GM03348 (cell line): ENCODE measurements at places on chromosomes 2 and 18.

GRCh38 chr2:212124598-212124997 lies 414.0 kb downstream of the ERBB4 start:
- no peak for DNase-seq

GRCh38 chr2:241804326-241805229 lies 4.4 kb upstream of the NEU4 start:
- DNase-seq = peak; percentile 5

GRCh38 chr2:166960702-166961270 lies 72.5 kb downstream of the XIRP2 start:
- no peak for DNase-seq

DNA sequence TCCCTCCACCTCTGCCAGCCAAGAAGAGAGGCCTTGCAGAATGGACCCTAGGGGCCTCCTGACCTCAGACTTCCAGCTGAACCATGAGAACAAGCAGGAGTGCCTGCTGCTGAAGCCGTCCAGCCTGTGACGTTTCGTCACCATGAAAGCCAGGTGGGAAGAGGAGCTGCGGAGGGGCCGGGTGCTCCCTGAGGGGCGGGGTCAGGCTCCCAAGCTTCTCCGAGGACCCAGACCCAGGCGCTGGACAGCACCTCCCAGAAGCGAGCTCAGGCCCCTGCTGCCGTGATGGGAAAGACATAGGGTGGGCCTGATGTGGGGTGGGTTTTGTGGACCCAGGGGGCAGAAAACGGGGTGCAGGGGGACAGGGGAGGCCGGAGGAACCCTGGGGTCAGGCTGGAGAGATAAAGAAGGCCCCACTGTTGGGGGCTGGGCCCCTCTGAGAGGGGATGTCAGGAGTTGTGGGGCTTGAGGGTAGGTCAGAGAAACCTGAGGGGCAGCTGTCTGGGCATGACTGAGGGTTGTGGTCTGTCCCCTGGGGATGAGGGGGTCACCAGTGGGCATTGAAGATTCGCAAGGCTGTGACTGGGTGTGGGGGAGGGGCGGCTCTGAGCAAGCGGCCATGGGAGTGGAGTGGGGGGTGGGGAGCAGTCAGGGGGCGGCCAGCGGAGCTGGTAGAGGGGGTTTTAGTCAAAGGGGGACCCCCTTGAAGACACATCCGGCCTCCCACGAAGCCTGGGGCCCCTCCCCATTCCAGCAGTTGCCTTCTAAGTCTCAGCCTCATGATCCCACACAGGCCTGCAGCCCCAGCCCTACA lies 73.4 kb upstream of the ODC1 start:
- DNase-seq = no peak

GRCh38 chr18:71798986-71799673 lies 745.0 kb downstream of the CBLN2 start:
- DNase-seq = no peak

DNA sequence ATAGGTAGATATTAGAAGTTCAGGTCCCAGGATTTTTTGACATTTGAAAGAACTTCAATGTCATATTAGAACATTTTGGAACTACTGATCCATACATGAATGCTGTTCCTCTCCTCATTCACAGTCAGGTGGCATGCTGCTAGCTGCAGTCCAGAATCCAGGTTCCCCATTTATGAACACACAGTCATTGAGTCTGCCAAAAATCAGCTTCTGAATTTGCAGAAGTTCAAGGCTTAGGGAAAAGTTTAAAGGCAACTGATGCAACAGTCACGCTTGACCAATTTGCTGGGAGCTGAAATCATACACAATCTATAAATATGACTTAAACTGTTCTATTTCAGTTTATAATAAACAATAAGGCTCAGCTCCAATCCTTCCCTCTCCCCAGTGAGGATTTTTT lies 17.3 kb upstream of the TTR start:
- DNase-seq = no peak

DNA sequence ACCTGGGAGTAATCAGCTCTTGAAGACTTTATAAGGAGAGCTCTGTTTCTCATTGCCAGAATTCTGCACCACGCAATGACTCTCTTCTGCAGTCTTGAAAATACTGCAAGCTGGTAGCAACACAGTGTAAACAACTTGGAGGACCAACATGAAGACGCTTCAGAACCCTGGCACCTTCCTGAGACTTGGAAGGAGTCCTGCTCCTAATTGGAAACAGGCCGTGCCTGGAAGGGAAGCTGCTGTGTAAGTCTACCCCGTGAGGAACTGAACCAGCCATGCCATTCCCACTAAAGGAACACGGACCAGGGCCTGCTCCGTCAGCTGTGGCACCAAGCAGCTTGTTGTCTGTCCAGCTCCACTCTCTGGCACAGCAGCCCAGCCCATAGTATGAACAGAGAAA lies 171.1 kb downstream of the PAX3 start:
- no peak for DNase-seq

GRCh38 chr18:45836242-45837205 lies 11.0 kb downstream of the SIGLEC15 start:
- DNase-seq = no peak

DNA sequence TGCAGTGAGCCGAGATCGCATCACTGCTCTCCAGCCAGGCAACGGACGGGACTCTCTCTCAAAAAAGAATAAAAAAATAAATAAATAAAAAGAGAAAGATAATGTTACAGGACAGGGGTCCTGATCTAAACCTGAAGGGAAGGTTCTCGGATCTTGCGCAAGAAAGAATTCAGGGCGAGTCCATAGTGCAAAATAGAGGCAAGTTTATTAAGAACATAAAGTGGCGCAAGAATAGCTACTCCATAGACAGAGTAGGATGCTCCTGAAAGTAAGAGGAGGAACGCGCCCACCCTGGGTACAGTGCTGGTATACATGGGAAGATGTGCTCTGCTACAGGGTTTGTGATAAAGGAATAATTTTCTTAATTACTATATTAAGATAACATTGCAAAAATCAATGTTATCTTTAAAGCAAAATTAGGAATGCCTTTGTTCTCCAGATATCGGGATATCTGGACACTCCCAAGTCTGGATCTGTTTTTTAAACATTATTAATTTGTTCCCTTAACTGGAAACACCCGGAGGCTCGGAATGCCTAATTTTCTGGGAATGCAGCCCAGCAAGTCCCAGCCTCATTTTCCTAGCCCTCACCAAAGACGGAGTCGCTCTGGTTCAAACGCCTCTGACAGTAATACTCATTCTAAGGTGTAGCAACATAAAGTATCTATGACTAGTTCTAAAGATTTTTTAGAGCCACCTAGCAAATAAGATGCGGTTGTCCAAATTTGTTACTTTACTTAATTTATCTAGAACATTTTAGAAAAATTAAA lies 38.8 kb downstream of the ACSL3 start:
- DNase-seq = no peak

DNA sequence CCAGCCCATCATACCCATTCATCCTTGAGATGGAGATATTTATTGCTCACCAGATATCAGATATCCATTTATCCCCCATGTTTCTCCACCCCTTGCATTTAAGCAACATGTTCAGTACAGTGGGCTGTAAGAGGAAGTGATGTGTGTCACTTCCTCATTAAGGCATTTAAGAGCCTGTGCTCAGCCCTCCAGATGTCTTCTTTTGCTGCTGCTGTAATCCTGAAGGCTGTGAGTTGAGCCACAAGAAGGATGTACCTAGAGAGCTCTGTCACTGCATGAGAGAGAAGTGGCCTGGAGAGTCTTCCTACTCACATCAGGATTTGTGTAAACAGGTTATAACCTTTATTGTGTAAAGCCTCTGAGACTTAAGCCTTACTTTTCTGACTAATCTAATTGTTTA lies 151.8 kb upstream of the UNC80 start:
- DNase-seq = no peak

DNA sequence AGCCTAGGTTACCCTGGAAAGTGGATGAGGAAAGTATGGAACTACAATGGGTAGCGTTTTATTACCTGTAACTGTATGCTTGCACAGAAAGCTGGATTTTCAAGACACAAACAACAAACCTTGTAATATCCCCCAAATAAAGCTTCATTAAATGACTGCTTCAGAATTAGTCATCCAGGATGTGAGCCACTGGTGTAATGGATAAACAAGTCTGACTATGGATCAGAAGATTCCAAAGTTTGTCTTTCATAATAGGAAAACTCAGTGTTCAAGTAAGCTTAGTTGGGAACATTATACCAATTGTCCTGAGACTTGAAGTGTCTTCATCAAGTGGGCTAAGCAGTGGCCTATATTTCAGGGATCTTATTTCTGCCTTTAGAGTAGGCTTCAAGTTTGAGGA lies 518.8 kb downstream of the LRP1B start:
- no peak for DNase-seq

DNA sequence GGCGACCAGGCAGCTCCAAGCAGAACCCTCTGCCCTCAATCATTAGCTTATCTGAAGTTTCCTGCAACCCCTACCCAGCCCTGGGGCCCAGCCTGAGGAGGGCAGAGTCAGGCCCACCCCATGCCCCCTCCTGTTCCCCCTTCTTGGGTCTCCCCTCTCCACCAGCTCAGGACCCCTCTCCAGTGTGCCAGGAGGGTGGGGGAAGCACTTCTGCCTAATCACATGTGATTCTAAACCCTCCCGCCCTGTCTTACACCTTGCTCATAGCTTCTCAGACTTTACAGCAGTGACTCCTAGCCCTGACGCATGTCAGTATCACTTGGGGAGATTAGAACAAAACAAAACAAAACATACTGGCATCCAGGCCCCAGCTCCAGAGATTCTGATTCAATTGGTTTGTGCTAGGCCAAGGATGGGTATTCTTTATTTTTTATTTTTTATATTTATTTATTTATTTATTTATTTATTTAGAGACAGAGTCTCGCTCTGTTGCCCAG lies 42.5 kb upstream of the ASAP2 start:
- DNase-seq = no peak

DNA sequence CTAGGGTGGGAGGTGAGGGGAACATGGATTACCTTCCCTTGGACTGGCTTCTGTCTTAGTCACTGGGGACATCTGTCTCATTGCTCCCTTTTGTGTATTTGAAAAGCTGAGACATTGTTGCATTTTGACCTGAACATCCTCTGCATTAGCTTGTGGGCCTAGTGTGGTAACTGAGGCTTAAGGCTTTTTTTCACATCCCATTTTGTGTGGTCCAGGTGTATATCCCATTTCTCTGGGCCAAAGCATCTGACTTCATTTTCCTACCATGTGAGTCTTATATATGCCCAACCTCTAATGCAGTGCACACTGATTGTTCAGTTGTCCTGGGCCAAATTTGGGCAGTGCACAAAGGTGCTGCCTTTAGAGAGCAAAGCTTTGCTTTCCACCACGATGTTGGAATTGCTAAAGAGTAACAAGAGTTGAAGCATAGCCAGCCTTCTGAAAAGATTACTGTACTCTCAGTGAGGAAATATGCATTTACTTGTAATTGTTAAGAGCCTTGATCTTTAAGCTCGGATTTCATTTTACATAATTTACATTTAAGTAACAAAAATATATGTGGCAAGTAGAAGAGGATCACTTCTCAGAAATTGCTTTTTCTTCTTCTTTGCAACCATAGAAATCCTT lies 13.3 kb downstream of the PRKCE start:
- DNase-seq = peak; percentile 17

- no peak for DNase-seq
These were observed 451.4 kb upstream of the SLC14A2 start for GRCh38 chr18:45163871-45164270.

DNA sequence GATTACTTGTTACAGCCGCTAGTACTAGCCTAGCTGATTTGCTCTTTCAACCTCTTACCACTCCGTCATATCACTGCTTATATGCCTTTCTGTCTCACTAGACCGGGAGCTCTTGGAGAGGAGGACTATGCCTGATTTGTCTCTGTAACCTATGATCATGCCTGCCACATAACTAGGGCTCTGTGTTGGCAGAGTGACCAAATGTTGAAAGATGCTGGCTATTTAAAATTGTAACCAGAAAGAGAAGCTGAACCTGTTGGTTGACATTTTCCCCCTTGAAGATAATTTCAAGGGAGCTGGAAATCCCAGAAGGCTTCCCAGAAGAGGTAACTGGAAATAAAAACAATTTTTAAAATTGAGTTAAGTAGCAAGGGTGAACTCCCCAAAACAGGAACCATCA lies 124.1 kb upstream of the MYCN start:
- no peak for DNase-seq

DNA sequence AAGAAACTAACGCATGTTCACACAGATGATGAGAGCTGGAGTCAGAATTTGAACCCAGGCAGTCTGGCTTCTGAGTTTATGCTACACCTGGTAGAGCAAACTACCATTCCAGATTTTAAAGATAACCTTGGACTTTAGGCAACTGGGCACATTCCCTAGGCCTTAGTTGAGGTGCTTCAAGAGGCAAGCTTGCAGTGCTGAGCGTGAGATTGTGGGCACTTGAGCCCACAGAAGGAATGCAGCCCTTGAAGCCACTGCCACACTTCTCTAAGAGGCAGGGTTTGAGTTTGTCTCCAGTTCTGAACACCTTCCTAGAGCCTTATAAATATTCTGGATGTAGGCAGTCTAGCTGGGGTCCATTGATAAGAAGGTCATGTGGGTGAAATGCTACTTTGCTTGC lies 216.1 kb upstream of the SLC14A2 start:
- DNase-seq = no peak

GRCh38 chr2:175567435-175568061 lies 386.0 kb upstream of the ATP5MC3 start:
- no peak for DNase-seq

DNA sequence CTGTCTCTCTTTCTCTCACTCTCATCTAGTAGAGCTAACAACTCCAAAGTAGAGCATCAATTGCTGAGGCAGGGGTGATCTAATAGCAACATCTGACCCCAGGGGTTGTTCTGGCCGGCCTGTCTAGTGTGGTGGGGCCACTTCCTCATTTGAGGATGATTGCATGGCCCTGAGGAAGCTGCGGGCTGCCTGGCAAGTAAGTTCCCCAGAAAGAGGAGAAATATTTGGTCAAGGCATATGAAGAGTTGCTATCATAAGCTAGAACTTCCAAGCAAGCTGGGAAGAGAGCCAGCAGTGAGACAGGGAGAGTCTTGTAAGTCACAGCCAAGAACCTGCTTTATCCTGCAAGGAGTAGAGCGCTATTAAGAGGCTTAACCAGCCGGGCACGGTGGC lies 50.8 kb upstream of the TMEM87B start:
- DNase-seq = no peak

DNA sequence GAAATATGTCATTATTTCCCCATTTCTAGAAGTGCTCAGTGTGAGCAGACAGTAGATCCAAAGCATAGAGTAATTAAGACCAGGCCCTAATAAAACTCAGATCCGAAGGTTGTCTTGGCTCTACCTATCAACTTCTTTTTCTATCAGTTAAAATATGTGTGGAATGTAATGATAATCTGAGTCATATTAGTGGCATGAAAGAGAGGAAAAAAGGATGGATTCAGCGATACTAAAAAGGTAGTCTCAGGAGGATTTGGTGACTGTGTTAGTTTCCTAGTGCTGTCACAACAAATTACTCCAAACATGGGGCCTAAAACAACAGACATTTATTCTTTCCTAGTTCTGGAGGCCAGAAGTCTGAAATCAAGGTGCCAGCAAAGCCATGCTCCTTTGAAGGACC lies 103.7 kb upstream of the NABP1 start:
- no peak for DNase-seq
